ENCODE measurements at places on chromosomes 16 and 17.

- DNase-seq = no peak
Measured at GRCh38 chr16:2054543-2055245, 6.9 kb downstream of the TSC2 start.

GRCh38 chr16:83992624-83993023 is 24.6 kb downstream of the NECAB2 start:
- DNase-seq = no peak

GRCh38 chr17:17628388-17629008 is 37.0 kb upstream of the PEMT start:
- DNase-seq = peak; percentile 55

- DNase-seq = no peak
Measured at GRCh38 chr16:28859326-28859725, 4.3 kb upstream of the SH2B1 start.

GRCh38 chr16:66569131-66569530 is 2.9 kb downstream of the CMTM1 start:
- no peak for DNase-seq

DNA sequence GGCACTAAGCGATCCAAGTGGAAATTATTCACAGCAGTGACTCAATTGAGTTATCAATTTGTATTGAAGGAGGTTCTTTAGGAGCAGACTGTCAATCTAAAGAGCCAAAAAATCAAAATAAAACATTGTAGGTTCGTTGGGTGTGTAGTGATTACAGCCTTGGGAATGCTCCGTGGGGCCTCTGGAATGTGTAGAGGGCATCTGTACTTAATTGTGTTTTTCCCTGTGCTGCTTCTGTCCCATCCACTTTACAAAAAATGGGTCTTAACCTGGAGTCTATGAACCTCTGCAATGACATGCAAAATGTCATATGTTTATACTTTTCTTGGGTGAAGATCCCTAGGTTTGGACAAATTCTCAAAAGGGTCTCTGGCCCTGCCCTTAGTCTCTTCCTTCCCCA is 215.1 kb downstream of the CCDC182 start:
- no peak for DNase-seq
